Stimulated activated CD8-positive, alpha-beta memory T cell treated with anti-CD3 and anti-CD28 coated beads, Interleukin-15, amount 100 ng/mL, for 4 hours (primary cell): ENCODE measurements at places on chromosomes 4 and X.

- DNase-seq, result no peak
Observed at GRCh38 chr4:113327494-113327893, 278.0 kb downstream of the ANK2 start.

- no peak for DNase-seq
Observed at GRCh38 chr4:184534511-184535391, 60.4 kb upstream of the IRF2 start.

GRCh38 chr4:10054571-10055041, 33.3 kb upstream of the SLC2A9 start:
- no peak for DNase-seq

GRCh38 chrX:123851079-123851478, 8.8 kb upstream of the XIAP start:
- DNase-seq, result no peak

DNA sequence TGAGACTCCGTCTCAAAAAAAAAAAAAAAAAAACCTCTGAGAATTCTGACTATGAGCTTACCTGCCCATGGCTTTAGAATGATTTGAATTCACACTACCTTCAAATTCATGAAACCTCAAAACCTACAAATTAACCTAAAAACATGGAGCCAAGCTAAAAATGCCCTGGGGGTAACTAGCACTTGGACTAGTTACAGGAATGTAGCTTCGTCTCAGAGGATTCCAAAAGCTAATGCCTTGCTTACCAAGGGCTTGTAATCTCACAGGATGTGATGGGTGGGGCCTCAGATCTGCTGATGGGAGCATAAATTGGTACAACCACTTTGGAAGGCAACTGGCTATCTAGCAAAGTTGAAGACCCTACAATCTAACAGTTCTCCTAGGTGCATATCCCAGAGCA, 79.4 kb upstream of the SPRY1 start:
- DNase-seq, result no peak

- no peak for DNase-seq
Observed at GRCh38 chr4:7872264-7872771, 67.3 kb downstream of the AFAP1 start.

DNA sequence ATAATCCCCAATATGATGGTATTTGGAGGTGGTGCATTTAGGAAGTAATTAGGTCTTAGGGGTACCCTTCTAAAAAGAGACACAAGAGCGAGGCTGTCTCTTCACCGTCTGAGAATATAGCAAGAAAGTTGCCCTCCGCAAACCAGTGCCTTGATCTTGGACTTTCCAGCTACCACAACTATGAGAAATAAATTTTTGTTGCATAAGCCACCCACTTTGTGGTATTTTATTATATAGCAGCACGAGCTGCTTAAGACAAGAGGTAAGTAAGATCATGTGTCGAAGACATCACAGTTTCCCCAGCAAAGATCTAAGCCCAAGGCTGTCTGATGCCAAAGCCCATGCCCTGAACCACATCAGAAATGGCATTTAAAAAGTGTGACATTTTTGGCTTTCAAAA, 9.6 kb upstream of the EXOSC9 start:
- DNase-seq, result no peak

DNA sequence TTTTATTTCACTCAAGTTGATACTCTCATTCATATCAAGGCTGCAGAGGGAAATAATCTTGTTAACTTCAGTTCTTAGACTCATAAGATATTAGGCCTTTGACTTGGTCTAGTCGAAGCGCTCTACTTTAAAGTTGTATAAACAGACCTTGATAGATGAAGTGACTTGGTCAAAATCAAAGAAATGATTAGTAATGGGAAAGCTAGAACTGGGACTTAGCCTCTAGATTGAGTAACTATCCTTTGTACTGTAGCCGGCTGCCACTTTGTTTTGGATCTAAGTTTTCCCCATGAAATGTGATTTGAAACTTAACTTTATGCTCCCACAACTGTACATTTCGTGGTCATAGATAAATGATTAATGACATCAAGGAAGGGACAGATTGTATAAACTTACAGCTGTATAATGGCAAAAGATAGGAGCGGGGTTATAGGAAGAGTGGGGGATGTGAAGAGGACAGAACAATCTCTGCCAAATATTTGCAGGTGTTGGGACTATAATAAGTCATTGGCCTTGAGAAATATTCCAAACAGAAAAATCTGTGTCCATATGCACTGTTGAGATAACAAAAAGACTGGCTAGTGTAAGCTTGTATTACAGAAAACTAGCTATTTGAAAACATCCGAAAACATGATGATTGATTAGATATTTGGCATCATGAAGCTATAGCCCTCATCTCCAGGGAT, 17.2 kb downstream of the MID2 start:
- DNase-seq, result no peak

DNA sequence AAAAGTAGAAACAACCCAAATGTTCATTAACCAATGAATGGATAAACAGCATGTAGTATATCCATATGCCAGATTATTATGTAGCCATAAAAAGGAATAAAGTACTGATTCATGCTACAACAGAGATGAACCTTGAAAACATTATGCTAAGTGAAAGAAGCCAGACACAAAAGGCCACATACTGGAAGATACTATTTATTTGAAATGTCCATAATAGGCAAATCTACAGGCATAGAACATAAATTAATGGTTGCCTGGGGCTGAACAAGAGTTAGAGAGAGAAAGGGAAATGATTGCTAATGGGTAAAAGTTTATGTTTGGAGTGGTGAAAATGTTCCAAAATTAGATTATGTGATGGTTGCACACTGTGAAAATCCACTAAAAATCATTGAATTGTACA, 44.4 kb downstream of the IL13RA2 start:
- DNase-seq, result no peak

- no peak for DNase-seq
Observed at GRCh38 chr4:118353534-118354030, 779 bp upstream of the PRSS12 start.

GRCh38 chrX:22666441-22666840, 333.3 kb upstream of the DDX53 start:
- no peak for DNase-seq

DNA sequence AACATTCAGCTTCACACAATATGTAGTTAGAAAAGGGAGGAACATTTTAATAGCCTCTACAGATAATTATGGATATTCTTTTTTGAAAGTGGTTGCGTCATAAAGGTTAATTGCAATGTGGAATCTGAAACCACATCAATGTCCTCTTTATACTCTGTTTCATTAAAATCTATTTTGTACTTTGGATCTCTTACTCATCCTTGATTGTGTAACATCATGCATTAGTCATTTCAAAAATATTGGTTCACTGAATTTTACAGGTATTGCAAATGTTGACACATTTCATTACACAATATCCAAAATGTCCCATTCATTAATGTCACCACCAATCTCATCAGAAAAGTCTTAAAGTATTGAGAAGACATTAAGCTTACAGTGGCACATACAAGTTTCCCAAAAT, 62.7 kb upstream of the USP9X start:
- no peak for DNase-seq

- DNase-seq, result no peak
Observed at GRCh38 chr4:176622251-176622948, 170.3 kb downstream of the VEGFC start.

DNA sequence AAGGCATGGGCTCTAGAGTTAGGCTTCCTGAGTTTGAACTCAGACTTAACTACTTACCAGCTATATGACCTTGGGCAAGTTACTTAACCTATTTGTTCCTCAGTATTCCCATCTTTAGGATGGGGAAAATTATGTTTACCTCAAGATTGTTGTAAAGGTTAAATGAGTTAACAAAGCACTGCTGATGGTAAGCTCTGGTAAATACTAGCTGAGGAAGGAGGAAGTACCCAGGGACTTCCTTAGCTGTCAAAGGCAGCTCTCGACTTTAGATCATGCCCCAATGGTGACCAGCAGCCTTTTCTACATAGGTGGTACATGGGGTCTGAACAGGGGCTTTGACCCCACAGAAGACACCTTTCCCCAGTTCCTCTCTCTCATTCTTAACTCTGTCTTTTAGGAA, 20.1 kb downstream of the ATP7A start:
- DNase-seq, result no peak

DNA sequence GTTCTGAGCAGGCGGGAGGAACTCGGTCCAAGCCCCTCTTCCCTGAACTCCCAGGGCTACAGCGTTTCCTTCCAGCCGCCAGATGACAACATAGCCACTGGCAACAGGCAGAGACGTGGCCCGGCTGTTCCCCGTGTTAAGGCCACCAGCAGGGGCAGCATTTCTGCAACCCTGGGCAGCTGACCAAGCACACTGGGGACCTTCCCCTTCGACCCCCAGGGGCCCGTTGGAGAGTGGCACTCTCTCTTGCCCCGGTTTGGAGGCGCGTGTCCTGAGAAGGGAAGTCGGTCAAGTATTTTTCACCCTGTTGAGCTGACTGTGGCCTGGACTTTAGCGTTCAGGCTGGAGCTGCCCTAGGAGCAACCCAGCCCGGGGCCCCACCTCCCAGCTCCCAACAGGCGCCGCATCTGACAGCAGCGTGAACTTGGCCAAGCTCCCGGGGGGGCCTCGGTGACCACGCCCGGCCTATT, 37.6 kb downstream of the ZBTB49 start:
- DNase-seq, result no peak

DNA sequence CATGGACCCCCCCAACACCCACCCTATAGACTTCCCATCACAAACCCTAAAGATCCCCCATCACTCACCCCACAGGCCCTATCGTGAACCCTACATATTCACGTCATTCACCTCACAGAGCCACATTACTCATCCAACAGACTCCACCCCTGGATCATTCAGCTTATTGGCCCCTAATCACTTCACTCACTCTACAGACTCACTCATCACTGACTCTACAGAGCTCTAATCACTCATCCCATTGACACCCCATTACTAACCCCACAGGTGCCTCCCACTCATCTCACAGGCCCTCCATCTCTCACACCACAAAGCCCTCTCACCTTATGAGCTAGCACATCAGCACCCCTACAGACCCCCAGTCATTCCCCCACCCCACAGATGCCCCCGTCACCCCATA, 6.3 kb upstream of the TBC1D25 start:
- no peak for DNase-seq

GRCh38 chr4:181278941-181279340, 964.3 kb upstream of the TENM3 start:
- no peak for DNase-seq

DNA sequence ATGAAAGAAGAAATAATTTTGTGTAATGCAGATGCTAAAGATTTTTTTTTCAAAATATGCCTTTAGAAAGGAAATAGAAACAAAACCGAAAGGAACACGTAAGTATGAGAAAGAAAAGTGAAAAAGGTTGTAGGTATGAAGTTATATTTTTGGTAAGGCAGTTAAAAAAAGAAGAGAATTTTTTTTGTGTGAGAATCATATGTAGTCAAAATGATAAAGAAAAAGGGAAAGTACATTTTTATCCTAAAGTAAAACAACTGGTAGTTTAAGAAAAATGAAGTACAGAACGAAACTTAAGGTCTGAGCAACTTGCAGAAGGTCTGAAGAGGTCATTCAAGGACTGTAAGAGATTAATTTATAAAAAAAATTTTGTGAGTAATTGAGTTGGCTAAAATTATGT, 164.0 kb upstream of the TRAM1L1 start:
- DNase-seq, result no peak

- no peak for DNase-seq
Observed at GRCh38 chr4:171746418-171746817, 66.8 kb upstream of the GALNTL6 start.

GRCh38 chr4:37644962-37645361, 41.2 kb downstream of the RELL1 start:
- no peak for DNase-seq

DNA sequence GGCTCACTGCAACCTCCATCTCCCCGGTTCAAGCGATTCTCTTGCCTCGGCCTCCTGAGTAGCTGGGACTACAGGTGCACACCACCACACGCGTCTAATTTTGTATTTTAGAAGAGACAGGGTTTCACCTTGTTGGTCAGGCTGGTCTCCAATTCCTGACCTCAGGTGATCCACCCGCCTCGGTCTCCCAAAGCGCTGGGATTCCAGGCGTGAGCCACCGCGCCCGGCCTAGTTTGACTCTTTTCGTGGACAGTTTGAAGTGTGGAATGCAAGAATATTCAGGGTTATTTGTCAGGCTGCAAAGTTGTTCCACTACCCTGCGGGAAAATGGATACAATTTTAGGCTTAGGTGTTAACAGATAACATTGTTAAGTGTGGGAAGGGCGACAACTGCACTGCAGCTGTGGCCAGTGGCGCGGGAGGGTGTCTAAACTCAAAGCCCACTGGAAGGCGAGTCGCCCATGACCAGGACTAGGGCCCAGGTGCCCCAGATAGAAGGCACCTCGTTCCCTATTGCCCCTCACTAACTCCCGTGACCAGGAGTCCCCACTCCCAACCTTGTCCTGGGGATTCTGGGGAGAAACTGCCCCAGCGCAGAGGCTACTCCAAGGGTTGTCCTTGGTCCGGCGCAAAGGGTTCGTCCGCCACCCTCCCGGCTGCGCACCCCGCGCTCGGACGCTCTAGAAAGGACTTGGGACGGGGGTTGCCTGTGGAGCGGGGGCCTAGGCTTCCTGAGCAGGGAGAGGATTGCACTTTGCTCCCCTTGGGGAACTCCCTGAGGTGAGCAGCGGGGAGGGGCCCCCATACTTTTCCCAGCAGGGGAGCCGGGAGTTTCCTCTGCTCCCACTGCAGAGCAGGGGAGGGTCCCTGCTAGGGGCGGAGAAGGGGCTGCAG, 1.1 kb upstream of the CD99 start:
- no peak for DNase-seq

GRCh38 chr4:82610041-82610440, 48.3 kb upstream of the TMEM150C start:
- no peak for DNase-seq

DNA sequence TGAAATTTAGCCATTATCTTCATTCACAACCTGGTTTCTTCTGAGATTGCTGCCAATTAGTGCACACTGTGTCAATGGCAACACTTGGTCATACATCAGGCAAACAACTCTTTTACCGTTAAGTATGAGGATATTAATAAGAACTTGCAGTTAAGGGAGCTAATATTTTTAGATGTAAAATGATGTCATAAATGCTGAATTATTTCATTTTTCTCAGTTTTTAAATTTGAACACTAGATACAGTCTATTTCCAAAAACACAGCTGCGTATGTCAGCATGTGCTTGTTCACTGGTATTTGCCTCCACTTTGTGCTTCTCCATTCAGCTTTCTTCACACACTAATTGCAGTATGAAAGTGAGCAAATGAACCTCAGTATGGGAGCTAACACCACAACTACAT, 1.6 kb downstream of the KLHL13 start:
- no peak for DNase-seq

- DNase-seq, result no peak
Observed at GRCh38 chr4:24117975-24118374, 228.1 kb upstream of the PPARGC1A start.

- DNase-seq, result no peak
Observed at GRCh38 chr4:109611045-109611646, 51.1 kb downstream of the MCUB start.
